ENCODE measurements at places on chromosomes 3 and 15.
A peak's percentile ranks its signal among the peaks of the same experiment; 100 is the strongest.

GRCh38 chr15:72787526-72787925 lies 4.0 kb upstream of the ADPGK start:
- DNase-seq, result no peak

DNA sequence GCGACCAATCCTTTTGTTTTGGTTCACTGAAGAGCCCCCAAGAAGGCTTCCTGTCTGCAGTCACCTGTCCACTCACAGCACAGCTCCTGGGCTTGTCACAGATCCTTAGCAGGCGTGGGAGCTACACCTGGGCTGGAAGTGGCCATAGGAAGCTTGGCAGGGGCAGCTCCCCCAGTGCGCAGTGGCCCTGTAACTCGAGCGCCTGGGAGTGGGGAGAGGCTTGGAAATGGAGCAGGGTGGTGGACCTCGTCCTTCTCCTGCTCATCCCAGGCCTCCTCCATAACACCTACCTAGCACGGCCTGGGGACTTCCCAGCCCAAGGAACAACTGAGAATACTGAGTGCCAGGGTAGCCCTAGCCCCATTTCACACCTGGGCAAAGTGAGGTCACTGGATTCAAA lies 19.3 kb upstream of the TGM5 start:
- no peak for DNase-seq

DNA sequence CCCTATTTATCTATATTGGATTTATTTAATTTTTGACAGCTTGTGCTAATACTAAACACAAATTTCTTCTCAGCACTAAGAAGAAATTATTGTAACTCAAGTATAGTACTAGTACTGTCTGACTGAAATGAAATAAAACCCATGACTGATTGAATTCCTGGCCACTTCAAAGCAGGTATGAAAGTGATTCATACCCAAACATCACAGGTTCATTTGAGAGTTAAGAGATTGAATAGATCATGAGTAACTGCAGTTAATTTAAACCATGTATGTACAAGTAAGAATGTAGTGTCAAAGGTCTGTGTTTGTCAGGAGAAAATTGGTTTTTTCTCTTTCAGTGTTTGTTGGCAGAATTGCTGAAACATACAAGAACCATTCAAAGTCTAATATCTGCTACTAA lies 332.0 kb upstream of the GRM7 start:
- no peak for DNase-seq

GRCh38 chr3:8970971-8971589 lies 7.8 kb upstream of the RAD18 start:
- DNase-seq, result peak; percentile 71

DNA sequence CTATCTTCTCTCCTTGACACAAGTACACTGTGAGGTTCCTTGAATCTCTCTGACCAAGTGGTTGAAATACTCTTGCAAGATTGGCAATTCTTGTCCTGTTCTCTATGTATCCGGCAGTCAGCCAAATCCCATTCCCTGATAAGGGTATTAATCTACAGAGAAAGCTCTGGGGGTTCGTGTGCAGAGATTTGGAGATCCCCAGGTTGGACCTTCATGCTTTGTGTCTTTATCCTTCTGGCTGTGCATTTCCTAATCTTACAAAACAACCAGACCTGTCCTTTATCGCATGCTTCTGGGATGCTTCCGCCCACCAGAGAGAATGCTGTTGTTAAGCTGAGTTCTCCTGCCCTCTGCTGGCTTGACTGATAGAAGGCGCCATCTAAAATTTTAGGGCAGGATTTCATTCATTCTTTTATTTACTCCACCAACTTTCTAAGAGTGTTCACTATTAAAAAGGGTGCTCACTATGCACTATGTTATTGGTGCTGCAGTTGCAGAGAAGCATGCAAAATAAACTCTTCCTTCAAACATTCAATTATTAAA lies 8.6 kb upstream of the SST start:
- no peak for DNase-seq

GRCh38 chr15:81780966-81781365 lies 264.9 kb downstream of the MEX3B start:
- peak; percentile 51 for DNase-seq

DNA sequence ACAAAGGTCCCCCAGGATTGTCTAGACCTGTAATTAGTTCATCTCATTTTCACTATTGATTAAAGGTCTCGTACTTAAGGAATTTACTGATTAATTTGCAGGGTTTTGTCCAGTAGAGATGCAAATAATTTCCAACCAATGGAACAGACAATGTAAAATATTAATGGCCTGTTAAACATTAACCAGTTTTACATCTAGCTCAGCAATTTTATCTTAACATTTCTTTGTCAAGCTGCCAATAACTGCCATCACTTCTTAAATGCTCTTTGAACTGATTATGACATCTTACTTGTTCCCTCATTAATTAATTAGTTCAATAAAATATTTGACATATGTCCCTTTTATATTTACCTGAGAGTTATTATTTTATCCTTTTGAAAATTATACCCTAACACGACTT lies 9.4 kb upstream of the STRIT1 start:
- DNase-seq, result no peak
